ENCODE measurements at places on chromosomes 2 and 18. TPM values are rescaled to one million over a fixed set of nuclear protein-coding genes. Genes with fewer than 3 reads are reported as not detected.

The ASXL3 gene
- polyA plus RNA-seq: 2.7 TPM

The CLEC4F gene
- polyA plus RNA-seq: 2.9 TPM

The CXCR4 gene
- 17.8 TPM for polyA plus RNA-seq

The GALNT3 gene
- polyA plus RNA-seq: 68.2 TPM

The BBS5 gene
- polyA plus RNA-seq: 5.8 TPM

The ABCG5 gene
- 35.8 TPM for polyA plus RNA-seq

The SFT2D3 gene
- not detected for polyA plus RNA-seq

The COLEC11 gene
- 1.5 TPM for polyA plus RNA-seq

The FAM110C gene
- 20.0 TPM for polyA plus RNA-seq

The CTDP1 gene
- 12.9 TPM for polyA plus RNA-seq

The CFC1 gene
- polyA plus RNA-seq: 3.7 TPM

The CD8B gene
- polyA plus RNA-seq: 7.3 TPM

The SIX2 gene
- polyA plus RNA-seq: 0.03 TPM

Data from large intestine (tissue), 12 donors.